ENCODE measurements at places on chromosomes 5 and 9. TPM values are rescaled to one million over a fixed set of nuclear protein-coding genes. Genes with fewer than 3 reads are reported as not detected.
A peak's percentile ranks its signal among the peaks of the same experiment; 100 is the strongest.

SH3GL2 gene
- total RNA-seq, result not detected

NIPSNAP3A gene
- total RNA-seq, result 27.0 TPM

WNK2 gene
- not detected for total RNA-seq

ROR2 gene
- not detected for total RNA-seq

PRR16 gene
- 34.1 TPM for total RNA-seq

SLC27A6 gene
- not detected for total RNA-seq

ADAMTSL1 gene
- 85.1 TPM for total RNA-seq

NUP188 gene
- total RNA-seq, result 80.0 TPM

PAIP1 gene
- 135 TPM for total RNA-seq

EMB gene
- total RNA-seq, result 48.6 TPM

- DNase-seq, result peak; percentile 20
These were observed 210.9 kb downstream of the FRMD3 start for GRCh38 chr9:83327323-83327722.

DNA sequence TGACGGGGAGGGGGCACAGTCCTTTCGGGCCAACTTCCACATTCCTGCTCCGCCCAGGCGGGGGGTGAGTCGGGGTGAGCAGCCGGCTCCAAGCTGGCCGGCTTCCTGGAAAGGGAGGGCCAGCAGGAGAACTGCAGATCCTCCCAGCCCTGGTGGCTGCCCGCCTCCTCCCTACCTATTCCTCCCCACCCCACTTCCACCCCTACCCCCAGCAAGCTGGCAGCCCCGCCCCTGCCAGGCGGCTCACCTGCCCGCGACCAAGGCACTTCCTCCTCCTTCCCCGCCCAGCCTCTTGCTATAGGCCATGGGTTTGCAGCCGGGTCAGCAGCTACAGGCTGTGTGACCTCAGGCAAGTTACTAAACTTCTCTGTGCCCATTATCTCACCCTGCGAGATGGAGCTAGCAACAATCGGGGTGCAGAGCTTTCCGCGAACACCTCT lies 5.6 kb upstream of the IRF1 start:
- DNase-seq, result peak; percentile 73

- DNase-seq, result no peak
These were observed 128.3 kb downstream of the TLE1 start for GRCh38 chr9:81560851-81561732.

DNA sequence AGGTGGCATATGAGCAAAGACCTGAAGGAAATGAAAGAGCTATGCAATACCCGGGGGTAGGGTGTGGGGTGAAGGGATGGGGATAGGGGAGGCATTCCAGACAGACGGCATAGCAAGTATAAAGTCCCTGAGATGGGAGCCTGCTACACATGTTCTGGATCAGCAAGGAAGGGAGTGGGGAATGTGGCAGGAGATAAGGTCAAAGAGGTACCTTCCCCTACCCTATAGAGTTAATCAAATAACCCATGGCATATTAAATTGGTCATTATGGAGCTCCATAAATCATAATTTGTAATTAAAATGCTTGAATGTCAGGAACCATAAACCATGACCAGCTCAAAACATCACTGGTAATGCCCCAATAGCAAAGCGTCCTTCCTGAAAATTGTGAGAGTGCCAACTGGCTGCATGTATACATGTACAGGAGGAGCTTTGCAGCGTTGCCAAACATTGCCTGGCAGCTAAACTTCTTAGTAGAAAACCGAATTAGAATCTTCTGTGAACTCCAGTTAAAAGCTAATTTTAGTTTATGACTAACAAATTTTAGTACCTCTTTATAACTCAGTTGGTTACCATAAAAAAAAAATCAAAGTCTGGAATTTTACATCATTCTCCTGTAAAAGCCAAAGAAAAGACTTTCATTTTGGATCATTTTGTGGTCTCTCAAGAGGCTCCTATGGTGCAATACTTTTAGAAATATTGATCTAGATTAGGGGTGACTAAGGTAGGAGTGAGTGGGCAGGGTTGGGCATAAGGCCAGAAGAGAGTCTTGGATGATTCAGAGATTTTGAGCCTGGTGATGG lies 4.7 kb downstream of the DNAI1 start:
- peak; percentile 67 for DNase-seq

DNA sequence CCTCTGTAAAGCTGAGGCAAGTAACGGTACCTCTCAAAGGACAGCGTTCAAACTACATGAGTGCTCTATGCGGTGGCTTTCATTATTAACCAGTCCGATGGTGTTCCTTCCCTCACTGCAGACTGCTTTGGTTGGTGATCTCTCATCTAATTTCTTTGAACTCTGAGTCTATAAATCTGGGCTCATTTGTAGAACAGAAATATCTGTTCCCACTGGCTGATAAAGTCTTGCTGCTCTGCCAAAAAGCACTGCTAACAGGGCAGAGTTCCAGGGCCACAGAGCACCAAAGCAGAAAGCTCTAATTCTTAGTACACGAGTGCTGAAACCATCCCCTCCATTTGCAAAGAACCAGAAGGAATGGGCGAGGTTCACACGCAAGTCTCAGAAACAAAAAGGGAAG lies 81.9 kb downstream of the MED27 start:
- no peak for DNase-seq

- no peak for DNase-seq
These were observed 129.9 kb upstream of the ANKH start for GRCh38 chr5:15001517-15001916.

GRCh38 chr5:162817364-162817763 lies 620.0 kb upstream of the CCNG1 start:
- no peak for DNase-seq

DNA sequence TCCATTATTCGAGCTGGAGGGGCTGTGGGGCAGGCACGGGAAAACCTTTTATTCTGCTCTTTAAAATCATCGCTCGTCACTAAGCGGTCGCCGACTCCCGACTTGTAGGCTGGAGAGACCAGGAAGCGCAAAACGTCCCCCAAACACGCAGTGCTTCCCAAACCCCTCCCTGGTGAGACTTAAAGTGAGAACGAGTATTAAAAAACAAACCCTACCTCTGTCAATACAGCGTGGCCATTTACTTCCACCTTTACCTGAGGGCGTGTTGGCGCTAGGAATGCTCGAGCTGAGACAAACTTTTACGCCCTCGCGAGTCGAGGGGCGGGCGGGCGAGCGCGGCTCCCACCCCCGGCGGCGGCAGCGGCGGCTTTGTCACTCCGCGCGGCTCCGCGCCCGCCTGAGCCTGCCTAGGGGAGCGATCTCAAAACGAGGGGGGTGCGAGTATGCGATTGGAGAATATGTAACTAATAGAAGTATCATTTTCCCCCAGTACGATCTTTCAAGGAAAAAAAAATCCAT lies at the start of gene NR2F1-AS1:
Gene NR2F1-AS1, minus strand, starts transcription at position 293 of the 519 bp plus-strand sequence.
- DNase-seq, result peak; percentile 49

DNA sequence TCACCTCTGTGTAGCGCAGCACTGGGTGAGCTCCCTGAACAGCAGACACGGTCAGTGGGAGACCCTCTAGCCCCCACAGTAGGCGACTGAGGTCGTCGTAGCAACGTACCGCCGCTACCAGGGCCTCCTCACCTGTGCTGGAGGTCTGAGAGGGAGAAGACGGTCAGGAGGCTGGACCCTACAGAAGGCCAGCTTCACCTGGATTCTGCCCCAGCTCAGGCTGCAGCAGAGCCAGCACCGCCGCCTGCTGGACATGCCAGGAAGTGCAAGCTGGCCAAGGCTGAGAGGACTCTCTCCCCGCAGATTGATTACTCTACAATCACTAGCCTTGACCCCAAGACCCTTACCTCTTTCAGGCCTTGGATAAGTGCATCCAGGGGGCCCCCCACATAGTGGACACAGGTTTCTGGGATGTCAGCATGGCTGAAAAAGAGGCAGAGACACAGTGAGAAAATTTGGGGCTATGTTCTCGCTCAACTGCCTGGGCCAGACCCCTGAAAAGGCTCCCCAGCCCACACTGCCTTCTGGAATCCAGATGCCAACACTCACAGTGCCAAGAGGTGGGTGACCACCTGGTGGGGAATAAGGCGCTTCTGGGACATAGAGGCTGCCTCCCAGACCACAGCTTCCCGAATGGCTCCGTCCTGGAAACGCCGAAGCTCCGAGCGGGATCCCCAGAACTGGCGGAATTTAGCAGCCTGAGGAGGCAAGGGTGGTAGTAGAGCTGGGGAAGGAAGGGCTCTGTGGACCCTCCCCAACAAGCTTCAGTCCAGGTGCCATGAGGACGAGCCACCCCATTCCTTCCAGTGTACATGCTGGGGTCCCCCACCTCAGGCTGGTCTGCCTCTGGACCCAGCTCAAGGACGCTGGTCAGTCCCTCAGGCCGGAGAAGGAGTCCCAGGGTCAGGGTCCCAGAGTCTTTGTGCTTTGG lies 6.9 kb downstream of the NOL6 start:
- DNase-seq, result no peak

- no peak for DNase-seq
These were observed 476.1 kb downstream of the CYLC2 start for GRCh38 chr9:103471241-103471640.

GRCh38 chr5:80825786-80826460 lies 134.2 kb upstream of the RASGRF2 start:
- DNase-seq, result no peak

GRCh38 chr5:126973193-126973592 lies 57.2 kb downstream of the MARCHF3 start:
- no peak for DNase-seq

- no peak for DNase-seq
These were observed 99.2 kb downstream of the DTWD2 start for GRCh38 chr5:118889165-118889564.

DNA sequence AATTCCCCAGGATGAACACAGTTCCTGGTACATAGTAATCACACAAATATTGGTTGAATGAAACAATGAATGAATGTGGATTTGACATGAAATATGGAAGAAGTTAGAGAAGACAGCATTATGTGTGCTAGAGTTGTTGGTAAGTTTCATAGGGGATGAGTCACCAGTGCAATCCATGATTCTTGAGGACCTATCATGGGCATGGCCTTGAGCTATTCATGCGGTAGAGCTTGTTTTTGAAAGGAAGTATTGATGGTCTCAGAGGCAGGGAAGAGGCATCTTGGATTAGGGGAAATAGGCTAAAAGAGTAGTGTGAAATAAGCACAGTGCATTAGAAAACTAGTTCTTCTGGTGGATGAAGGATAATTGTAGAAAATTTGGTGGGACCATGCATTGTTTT lies 22.1 kb downstream of the SPATA31D1 start:
- DNase-seq, result no peak

DNA sequence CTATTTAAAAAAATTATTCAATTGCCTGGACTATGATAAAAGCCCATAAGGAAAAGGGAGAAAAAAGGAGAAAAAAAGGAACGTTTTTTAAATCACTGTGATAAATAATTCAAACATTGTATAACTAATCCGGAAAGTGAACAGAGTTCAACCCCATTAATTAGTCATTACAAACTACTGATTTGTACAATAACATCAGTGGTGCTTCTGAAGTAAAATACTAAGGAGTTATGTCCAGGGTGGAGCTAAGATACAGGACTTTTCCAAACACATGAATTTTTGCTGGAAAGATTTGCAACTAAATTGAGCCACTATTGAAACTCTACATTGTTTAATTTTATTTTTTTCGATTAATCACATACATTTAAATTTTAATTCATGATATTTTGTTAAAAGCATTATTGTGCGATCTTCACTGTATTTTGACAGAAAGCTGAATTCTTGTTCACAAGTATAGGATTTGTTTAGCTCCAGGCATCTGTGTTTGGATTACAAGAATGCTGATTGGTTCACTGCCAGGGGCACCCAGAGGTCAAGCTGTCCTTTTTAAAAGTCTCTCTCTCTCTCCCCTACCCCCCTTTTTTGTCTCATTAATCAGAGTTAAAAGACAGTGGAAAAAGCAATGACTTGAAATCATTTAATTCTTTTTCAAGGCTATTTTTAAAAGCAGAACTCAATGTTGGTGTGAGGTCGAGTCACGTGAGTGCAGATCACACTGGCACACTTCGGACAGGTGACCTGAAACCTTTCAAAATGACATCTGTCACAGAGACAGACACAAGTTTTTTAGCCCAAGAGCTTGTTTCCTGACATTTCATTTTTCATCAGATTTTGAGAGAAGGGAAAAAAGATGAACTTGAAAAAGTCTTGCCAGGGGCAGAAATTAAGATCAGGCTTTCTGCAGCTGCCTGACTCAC lies 387.3 kb downstream of the NR2F1-AS1 start:
- peak; percentile 51 for DNase-seq

DNA sequence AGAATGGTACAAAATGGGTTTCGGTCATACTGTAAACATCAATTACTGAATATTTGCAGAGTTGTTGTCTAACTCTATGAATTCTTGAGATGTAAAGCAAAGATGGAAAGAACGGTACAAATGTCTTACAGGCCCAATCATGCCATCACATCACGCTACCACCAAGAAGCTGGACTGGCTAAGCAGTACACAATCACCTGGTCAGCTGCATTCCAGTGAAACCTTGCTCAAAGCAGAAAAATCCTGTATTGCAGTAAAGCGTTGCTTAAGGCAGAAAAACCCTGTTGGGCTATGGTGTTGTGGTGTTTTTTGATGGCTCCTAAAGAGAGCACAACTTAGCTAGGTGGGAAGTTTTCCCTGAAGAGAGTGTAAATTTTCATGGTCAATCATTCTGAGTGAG lies 112.6 kb upstream of the RASA1 start:
- DNase-seq, result no peak

DNA sequence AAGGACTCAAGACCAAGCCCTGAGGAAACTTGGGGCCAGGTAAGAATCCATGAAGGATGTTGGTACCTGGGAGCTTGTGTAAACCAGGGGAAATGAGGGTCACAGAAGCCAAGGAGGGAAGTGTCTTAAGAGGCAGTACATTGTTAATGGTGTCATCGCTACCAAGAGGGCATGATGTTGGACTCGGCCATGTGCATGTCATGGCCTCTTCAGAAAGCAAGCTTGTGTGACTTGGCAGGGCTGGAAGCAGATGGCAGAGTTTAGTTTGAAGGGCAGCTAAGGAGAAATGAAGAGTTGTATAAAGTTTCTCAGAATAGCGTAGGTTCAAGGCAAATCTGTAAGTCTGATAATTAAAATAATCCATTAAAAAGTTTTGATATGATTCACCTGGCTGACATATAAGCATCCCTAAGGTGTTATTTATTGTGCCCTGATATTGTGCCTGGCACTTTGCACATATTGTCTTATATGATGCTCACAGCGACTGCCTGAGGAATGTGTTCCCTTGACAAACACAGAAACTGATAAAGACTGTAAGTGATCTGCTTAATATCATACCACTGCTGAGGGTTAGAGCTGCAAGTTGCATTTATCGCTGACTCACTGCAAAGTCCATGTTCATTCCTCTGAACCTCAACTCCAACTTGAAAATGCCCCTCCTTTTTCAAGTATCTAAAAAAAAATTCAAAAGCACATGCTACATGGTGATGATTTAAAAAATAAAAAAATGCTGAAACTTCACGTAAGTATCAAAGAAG lies 81.3 kb upstream of the PTPN3 start:
- no peak for DNase-seq

DNA sequence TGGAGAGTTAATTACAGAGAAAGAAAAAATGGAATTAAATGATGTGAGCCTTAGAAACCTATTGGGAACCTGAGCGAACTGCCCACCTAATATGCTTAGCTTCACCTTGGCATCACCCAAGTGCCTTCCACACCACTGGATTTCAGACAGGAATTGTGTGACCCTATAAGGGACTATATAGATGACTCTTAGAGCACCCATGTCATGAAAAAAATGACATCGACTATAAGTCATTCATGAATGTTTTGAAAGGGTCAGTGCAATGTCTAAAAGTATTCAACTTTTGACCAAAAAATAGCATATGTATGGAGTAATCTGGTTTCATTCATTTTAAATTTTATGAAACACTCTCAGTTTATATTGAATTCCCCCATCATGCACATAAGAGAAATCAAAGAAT lies 81.6 kb upstream of the PRRC1 start:
- no peak for DNase-seq
